ENCODE measurements at places on chromosomes 5 and 9. TPM values are rescaled to one million over a fixed set of nuclear protein-coding genes. Genes with fewer than 3 reads are reported as not detected.

- H3K4me1 ChIP-seq = no peaks in the 10 kb centered on the region
- no peaks in the 10 kb centered on the region for H3K27me3 ChIP-seq
- no peaks in the 10 kb centered on the region for H3K36me3 ChIP-seq
Measured at GRCh38 chr5:60352992-60353599, 346.9 kb downstream of the DEPDC1B start.

DNA sequence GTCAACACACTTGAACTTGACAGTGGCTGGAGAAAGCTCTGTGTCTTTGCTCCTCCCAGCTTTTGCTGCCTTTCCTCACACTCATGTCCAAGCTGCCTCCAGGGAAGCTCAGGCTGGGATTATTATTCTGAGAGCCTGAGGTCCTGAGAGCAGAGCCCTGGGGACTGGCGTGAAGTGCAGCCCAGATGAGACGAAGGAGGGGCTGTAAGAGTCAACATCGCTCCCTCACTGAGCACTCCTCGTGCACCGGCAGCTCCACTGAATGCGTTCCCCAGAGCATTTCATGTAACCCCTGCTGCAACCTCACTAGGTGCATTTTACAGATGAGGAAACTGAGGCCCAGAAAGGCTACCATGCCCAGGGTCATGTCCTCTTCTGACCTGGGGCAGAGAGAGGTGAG is 63.5 kb upstream of the PHYKPL start:
- peaks cover 13% of the 10 kb centered on the region for H3K27me3 ChIP-seq
- no peaks in the 10 kb centered on the region for H3K36me3 ChIP-seq
- no peak overlapping the region for H3K4me3 ChIP-seq
- H3K4me1 ChIP-seq = no peaks in the 10 kb centered on the region

GRCh38 chr5:148949841-148950470 is 112.9 kb downstream of the SH3TC2 start:
- H3K36me3 ChIP-seq = no peaks in the 10 kb centered on the region
- peaks cover 5% of the 10 kb centered on the region for H3K27me3 ChIP-seq
- no peak overlapping the region for H3K4me3 ChIP-seq
- no peaks in the 10 kb centered on the region for H3K4me1 ChIP-seq
- H3K27ac ChIP-seq = no peak overlapping the region
- DNase-seq = no peak

CLTA gene
- 91.6 TPM for total RNA-seq

DNA sequence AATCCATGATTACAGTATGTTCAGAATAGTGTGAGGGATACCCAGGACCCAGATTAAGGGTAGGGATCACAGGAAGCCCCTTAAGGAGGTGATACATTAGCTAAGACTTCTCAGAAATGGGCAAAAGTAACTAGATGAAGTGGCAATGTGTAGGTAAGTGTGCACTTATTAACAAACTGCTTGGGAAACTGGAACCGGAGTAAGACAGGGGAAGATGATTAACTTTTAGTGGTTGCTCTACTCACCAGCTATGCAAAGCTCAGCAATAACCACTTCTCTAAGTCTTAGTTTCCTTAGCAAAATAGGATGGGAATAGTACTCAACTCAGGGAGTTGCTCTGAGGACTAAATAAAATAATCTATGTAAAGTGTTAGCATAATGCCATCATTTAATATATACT is 182.2 kb downstream of the MCTP1 start:
- no peak overlapping the region for H3K27ac ChIP-seq
- no peak for DNase-seq
- no peaks in the 10 kb centered on the region for H3K27me3 ChIP-seq
- no peak overlapping the region for H3K4me3 ChIP-seq

- peaks cover 8% of the 10 kb centered on the region for H3K4me1 ChIP-seq
- H3K27me3 ChIP-seq = peaks cover 42% of the 10 kb centered on the region
- no peaks in the 10 kb centered on the region for H3K36me3 ChIP-seq
- H3K27ac ChIP-seq = peak overlapping the region; percentile 8
- H3K4me3 ChIP-seq = peak overlapping the region; percentile 50
Measured at GRCh38 chr9:92147030-92147851, 32.0 kb upstream of the SPTLC1 start.

DNA sequence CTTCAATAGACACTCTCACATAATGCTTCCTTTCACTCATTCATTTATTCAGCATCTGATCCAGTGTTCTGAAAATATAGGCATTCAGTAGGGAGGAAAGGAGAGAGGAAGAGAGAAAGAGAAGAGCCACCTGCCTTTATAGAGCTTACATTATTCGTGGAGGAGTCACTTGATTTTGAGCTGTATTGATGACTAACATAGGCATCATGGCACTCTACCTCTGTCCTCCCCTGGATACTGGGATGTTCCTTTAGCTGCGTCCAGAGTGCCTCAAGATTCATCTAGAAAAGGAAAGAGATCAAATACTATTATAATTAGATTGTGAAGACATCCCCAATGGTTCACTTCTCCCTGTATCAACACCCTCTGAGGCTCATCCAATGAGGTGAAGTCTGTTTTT is 345.1 kb downstream of the SPATA31D1 start:
- no peak for DNase-seq
- no peak overlapping the region for H3K27ac ChIP-seq
- H3K4me1 ChIP-seq = no peaks in the 10 kb centered on the region
- no peak overlapping the region for H3K4me3 ChIP-seq
- no peaks in the 10 kb centered on the region for H3K36me3 ChIP-seq

Data from activated T-cell treated with anti-CD3 and anti-CD28 coated beads, Interleukin-2, amount 50 U/mL, for 72 hours (primary cell).